ENCODE measurements at places on chromosomes 7 and 10.

GRCh38 chr10:125010362-125010761, 68.4 kb downstream of the ZRANB1 start:
- no peak for DNase-seq

GRCh38 chr10:2920637-2921036, 146.7 kb upstream of the PFKP start:
- DNase-seq: no peak

- no peak for DNase-seq
These were observed 23.5 kb upstream of the NKX6-2 start for GRCh38 chr10:132809232-132810140.

- DNase-seq: no peak
These were observed 957.8 kb downstream of the GATA3 start for GRCh38 chr10:9012312-9012711.

DNA sequence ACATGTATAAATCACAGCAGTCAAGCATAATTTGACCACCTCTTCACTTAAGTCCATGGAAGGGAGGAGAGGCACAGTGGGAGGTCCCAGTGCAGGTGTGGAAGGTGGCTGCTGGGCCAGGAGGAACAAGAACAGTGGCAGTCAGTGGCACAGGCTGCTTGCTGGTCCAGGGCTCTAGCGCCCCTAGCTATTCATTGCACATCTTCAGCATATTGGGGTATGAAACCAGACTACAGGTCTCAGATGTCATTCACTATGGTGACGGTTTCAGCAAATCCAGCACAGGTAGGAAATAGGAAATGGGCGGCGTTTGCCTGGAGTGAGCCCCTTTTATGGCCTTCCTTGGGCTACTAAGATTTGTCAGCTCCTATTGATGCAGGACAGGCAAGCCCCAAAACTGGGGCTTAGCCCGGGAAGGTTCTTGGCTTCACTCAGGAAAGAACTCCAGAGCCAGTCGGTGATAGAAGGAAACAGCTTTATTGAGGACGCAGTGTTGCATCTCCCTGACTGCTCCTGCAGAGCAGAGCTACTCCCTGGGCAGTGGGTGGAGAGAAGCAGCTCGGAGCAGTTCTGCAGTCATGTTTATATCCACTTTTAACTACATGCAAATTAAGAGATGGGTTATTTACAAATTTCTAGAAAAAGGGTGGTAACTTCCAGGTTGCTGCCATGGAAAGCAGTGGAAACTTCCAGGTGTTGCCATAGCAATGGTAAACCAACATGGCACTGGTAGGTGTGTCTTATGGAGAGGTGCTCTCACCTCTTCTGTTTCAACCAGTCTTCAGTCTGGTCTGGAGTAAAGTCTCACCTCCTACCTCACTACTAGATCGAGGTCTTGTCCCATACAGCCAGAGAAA, 608.8 kb downstream of the PARD3 start:
- no peak for DNase-seq

DNA sequence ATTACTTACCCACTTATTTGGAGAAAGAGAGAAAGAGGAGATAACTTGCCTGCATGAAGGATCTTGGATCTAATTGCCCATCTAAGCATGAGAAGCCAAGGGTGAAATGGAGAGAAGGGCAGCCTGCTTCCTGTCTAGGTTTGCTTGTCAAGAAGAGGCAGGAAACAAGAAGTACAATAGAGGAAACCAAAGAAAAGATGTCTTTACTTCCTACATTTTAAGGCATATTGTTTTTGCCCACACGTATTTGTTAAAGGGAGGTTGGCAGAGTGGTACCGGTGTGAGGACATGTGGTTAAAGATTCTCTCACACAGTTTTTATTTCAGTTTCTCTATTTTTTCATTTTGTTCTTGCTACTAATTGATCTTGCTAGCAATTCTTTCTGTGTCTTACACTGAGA, 6.0 kb upstream of the TAS2R38 start:
- no peak for DNase-seq

DNA sequence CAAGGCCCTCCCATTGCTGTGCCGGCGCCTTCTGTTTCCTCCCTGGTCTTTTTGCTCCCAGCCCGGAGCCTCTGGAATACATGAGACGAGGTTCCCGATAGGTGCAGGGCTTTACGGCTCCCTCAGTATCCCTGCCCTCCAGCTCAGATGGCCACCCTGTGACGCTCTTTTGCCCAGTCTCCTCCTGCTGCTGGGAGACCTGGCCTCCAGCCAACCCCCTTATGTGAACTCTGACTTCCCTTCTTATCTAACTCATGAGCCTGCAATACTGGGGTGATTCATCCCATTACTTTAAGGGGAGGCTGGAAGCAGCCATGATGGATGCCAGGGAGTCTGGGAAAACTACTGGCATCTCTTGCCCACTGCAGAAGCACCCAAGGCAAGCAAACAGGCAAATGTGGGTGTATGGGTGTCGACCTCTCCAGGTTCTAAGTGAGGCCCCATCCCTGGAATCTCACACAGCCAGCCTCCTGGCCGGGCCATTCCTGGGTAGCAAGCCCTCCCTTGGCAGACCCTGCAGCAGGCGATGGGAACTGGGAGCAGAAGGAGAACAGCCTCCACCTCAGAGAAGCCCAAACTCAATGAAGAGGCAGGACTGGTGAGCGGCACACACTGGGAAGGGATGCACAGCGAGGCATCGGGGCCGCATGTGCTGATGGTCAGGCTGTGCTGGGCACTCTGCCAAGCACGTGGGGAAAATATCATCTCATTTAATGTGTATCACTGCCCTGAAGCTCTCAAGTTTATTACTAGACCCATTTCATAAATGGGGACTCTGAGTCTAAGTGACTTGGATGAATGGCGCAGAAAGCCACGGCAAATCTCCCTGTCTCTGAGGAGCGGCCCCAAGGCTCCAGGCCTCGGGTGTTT, 97.5 kb downstream of the FAM53B start:
- DNase-seq: no peak

DNA sequence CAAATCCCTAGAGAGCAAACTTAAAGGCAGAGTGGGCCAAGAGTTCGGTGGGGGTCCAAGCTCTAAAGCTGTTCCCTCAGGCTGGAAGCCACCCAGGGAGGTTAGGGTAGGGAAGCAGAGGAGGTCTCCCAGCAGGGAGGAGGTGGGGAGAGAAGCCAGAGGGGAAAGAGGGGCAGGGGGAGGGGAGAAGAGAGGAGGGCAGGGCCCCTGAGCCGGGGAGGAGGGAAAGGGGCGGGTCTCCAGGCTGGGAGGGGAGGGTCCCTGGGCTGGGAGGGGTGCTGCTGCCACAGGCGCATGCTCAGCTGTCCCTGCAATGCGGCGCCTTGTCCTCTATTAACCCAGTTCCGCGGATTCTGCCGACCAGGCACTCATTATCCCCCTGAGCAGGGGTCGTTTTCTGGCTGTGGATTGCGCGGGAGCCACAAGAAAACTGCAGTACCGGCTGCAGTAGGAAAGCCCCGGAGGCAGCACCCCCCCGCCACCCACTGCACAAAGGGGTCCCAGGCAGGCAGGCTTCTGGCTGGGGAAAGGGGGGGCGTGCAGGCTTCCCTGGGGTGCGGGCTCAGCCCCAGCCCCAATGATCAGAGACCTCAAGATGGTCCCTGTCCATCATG, 49.3 kb downstream of the CAMK2B start:
- no peak for DNase-seq

DNA sequence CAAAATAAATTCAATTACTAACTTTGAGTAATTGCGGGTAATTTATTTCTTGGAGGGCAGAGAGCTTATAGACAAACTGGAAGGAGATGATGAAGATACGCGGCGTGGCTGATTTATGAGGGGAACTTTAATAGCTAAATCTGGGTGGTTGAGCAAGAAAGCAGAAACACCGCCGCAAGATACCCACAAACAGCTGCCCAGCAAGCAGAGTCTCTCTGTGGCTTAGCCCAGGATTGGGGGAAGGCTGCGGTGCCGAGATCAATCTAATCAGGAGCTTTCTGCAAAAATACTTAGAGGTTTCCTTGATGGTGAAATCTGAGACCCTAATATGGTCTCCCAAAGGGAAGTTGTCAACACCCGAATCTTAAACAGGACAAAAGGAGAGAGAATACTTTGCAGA, 94.9 kb upstream of the MGMT start:
- DNase-seq: no peak

DNA sequence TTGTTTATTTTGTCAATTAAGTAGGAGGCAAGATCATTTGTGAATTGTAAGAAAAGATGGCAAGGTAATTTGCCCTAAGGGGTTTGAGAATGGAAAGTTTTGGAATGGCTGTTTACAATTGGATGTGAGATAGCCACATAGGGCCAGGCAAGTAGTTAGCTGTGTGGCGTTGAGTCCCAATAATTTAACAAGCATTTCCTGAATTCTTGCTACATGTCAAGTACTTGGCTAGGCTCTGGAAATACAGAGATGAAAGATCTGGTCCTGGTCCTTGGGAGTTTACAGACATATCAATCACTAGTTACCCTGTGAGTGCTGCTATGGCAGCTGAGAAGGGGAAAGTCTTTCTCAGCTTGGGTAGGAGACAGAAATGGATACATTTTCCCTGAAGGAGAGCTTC, 401.6 kb downstream of the SUGCT start:
- DNase-seq: no peak

GRCh38 chr10:132238371-132239125, 51.8 kb downstream of the DPYSL4 start:
- no peak for DNase-seq

DNA sequence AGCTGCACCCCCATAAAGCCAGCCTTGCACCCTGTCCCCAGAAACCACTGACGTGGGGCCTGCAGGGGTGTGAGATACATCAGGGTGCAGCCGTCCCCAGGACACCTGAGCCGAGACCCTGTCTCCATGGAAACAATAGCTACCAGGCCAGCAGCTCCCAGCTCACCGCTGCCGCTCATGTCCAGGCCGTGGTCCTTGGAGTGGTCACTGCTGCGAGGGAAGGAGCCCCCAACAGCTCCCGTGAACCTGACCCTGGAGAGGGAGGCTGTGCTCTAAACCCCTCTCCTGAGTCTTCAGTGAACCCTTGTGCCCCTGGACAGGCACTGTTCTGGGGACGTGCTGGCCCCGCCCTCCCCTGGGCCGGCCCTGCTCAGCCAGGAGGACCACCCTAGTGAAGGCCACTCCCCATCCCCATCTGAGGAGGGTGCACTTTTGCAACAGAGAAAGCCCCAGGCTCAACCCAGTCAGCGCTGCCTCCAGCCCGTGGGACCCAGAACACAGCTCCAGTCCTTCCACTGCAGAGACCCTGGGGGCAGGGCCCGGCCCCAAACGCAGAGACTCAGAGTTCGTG, 19.6 kb upstream of the INPP5A start:
- DNase-seq: no peak

DNA sequence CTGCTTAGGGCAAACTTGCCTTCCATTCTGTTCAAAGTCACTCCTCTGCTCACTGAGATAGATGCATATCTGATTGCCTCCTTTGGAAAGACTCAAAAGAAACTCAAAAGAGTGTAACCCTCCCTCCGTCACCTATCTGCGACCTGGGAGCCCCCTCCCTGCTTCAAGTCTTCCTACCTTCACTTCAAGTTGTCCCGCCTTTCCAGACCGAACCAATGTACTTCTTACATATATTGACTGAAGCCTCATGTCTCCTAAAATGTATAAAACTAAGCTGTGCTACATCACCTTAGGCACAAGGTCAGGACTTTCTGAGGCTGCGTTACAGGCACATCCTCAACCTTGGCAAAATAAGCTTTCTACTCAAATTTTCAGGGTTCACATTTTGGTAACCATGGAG, 77.4 kb upstream of the C1GALT1 start:
- no peak for DNase-seq

GRCh38 chr7:43405948-43406347, 177.0 kb upstream of the STK17A start:
- no peak for DNase-seq

- no peak for DNase-seq
These were observed 162.5 kb downstream of the MAD1L1 start for GRCh38 chr7:2070151-2070763.

GRCh38 chr10:98308669-98309365, 40.8 kb upstream of the LOXL4 start:
- no peak for DNase-seq

GRCh38 chr7:35657125-35657524, 37.8 kb downstream of the HERPUD2 start:
- no peak for DNase-seq

- DNase-seq: no peak
These were observed 28.0 kb downstream of the SNX10 start for GRCh38 chr7:26319636-26320035.

DNA sequence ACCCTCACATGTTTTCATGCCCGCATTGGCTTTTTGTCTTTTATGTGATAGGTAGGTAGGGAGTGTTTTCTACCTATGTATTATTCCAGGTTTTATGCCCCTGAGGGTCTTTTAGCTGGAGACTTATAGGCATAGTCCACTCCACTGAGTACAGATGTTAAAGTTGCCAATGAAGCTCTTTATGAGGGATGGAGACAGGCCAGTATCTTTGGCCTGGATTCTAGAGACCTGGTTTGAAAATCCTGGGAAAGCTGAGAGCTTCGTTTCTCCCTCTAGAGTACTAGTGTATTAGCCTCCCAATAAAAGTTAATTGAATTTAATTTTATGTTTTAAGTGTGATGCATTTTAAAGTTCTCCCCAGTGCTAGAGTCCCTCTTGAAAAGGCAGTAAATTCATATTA, 854.1 kb downstream of the LRMDA start:
- no peak for DNase-seq

- no peak for DNase-seq
These were observed 31.8 kb upstream of the TM9SF3 start for GRCh38 chr10:96618653-96619052.

GRCh38 chr7:66306243-66306642, 101.1 kb downstream of the TPST1 start:
- no peak for DNase-seq

DNA sequence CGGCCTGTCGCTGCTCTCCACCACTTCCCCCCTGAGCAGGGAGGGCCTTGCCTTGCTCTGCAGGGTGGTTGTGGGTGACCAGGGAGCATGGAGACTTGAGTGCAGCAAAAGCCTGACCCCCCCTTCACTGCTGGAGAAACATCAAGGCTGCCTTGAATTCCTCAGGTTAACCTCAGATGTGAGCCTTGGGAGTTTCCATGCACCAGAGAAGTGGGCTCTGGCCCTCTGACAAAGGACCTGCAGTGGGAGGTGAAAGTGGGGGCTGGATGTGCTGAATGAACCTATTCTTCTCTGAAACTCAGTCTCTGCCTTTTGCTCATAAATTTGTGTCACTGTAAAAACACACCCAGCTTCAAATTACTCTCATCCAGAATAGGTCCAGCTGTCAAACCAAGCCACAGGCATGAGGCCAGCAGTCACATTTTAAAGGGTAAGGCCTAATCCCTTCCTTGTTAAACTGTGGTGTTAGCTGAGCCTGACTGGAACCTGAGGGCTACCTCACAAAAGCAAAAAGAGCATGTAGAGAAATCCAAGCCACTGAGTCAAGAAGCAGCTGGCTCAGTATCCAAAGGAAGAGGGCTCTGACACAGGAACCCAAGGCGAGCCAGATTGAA, 356.8 kb downstream of the CCSER2 start:
- DNase-seq: no peak

Measured in stimulated activated CD4-positive, alpha-beta T cell treated with anti-CD3 and anti-CD28 coated beads, TNF-alpha, amount 100 ng/mL, for 24 hours (primary cell).